ENCODE measurements at places on chromosomes 2 and 18. TPM values are rescaled to one million over a fixed set of nuclear protein-coding genes. Genes with fewer than 3 reads are reported as not detected.
A peak's percentile ranks its signal among the peaks of the same experiment; 100 is the strongest.

NTSR2 gene
- not detected for total RNA-seq

PIEZO2 gene
- total RNA-seq, result not detected

NT5DC4 gene
- total RNA-seq, result not detected

CERS6 gene
- 8.4 TPM for total RNA-seq

LINC00305 gene
- not detected for total RNA-seq

DCDC2C gene
- not detected for total RNA-seq

SULT1C4 gene
- not detected for total RNA-seq

CD8A gene
- 4.8 TPM for total RNA-seq

HAAO gene
- total RNA-seq, result 0.18 TPM

GRCh38 chr2:98830571-98831145, 99.7 kb upstream of the MGAT4A start:
- H3K27ac ChIP-seq, result no peak overlapping the region
- DNase-seq, result no peak
- H3K4me1 ChIP-seq, result peaks cover 66% of the 10 kb centered on the region
- no peaks in the 10 kb centered on the region for H3K36me3 ChIP-seq

DNA sequence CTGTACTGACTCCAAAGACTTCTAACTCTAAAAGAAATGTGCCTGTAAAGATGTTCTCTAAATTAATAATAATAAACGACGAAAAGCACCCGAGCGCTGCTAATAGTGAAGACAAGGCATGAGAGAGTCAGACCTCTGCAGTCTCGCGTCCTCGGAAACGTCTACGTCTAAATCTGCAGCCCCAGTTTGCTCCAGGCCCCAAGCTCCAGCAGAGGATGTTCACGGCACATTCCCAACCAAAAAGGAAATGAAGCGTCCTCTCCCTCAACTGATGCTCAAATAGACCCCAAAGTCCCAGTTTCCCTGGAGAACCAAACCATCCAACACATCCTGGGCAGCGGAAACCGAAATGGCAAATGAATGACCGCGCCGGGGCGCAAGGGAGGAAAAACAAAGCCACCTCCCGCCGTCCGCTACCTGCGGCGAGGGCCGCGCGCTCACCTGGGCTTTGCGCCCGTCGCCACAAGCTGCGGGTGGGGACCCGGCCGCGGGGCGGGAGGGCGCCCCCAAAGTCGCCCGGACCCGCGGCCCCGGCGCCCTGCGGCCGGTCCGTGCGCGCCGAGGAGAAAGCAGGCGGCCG, 47.1 kb upstream of the CCDC150 start:
- peak overlapping the region; percentile 67 for H3K4me3 ChIP-seq
- peaks cover 78% of the 10 kb centered on the region for H3K27me3 ChIP-seq

DNA sequence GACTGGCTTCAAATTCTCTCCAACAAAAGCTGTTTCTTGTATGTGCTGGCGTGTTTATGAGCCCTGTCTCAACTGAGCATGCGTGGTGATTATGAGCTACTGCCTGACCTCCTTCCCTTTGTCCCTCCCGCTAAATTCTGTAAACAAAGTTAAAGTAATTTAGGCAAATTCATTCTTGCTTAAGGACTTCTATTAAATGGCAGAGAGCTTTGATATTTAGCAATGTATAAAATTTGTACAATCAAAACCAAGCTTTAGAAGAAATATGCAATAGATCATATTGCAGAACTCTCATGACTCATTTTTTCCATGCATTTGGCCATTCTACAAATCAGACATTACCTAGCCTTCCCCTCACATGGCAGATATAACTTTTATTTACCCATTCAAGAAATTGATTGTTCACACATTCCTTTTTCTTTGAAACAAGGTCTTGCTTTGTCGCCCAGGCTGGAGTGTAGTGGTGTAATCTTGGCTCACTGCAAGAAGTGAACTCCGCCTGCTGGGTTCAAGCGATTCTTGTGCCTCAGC, 18.2 kb downstream of the IGFBP2 start:
- no peak overlapping the region for H3K27ac ChIP-seq
- H3K36me3 ChIP-seq, result no peaks in the 10 kb centered on the region
- peaks cover 11% of the 10 kb centered on the region for H3K27me3 ChIP-seq
- no peak overlapping the region for H3K4me3 ChIP-seq

DNA sequence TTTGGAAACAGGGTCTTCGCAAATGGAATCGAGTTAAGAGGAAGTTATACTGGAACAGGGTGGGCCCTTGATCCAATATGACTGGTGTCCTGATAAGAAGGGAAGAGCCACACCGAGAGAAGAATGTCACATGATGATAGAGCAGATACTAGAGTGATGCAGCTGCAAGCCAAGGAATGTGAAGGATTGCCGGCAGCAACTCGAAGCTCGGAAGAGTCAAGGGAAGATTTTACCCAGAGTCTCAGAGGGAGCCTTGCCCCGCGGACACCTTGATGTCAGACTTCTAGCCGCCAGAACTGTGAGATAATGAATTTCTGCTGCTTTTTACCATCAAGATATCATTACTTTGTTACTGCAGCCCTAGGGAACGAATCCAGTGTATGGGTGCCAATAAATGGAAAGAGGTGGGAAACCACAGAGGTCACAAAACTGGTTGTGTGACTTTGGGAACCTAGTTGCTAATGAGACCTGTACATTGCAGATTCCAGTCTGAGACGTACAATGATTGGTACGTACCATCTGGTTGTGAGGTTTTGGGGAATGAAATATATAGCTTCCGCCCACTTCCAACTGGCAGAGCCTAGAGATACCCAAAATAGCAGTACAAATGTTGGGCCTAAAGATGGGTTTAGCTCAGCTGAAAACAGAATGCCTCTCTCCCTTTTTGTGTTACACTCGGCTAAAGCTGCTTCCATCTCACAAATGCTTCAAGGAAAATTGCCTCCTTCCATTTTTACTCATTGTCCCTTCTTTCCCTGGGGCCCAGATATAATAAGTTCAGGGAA, 28.6 kb upstream of the VWA3B start:
- no peak for DNase-seq
- no peaks in the 10 kb centered on the region for H3K36me3 ChIP-seq
- no peaks in the 10 kb centered on the region for H3K4me1 ChIP-seq
- no peak overlapping the region for H3K4me3 ChIP-seq
- no peak overlapping the region for H3K27ac ChIP-seq

DNA sequence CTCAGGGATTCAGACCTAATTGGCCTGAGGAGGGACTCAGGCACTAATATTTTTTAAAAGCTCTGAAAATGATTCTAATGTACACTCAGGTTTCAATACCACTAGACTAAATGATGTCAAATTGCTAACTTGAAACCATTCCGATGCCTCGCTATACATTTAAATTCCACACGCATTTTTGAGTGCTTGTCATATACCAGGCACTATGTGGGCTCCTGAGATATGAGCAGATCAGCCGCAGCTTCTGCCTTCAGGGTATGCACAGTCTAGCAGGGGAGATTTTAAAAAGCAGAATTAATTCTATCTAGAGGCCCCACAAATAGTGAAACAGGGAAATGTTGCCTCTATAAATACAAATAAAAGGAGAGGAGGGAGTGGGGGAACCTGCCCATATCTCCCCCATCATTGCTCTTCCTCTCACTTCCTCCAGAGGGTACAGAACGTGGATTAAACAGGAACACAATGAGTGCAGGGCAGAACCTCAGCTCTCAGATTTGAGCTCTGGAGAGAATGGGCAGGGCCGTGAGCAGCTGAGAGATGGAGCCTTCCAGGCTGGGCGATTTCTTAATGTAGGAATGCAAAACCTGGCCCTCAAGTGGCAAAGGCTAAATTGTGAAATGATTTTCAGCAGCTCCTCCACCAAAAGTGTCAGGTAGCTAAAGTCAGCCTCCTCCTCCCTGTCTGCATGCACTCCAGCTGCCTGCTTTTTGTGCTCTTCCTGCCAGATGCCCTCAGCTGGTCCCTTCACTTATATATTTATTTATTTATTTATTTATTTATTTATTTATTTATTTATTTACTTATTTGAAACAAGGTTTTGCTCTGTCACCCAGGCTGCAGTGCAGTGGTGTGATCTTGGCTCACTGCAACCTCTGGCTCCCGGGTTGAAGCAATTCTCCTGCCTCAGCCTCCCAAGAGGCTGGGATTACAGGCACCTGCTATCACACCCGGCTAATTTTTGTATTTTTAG, 24.6 kb upstream of the LBH start:
- DNase-seq, result no peak
- no peak overlapping the region for H3K4me3 ChIP-seq
- H3K27me3 ChIP-seq, result no peaks in the 10 kb centered on the region
- no peak overlapping the region for H3K27ac ChIP-seq
- H3K4me1 ChIP-seq, result peaks cover 16% of the 10 kb centered on the region

- H3K36me3 ChIP-seq, result no peaks in the 10 kb centered on the region
- no peak overlapping the region for H3K4me3 ChIP-seq
- no peak for DNase-seq
- no peak overlapping the region for H3K27ac ChIP-seq
- H3K27me3 ChIP-seq, result peaks cover 43% of the 10 kb centered on the region
These were observed 26.6 kb downstream of the LRRFIP1 start for GRCh38 chr2:237653776-237654558.

GRCh38 chr2:142796161-142796560, 81.3 kb upstream of the KYNU start:
- no peak overlapping the region for H3K4me3 ChIP-seq
- no peaks in the 10 kb centered on the region for H3K27me3 ChIP-seq
- no peak overlapping the region for H3K27ac ChIP-seq
- no peak for DNase-seq

DNA sequence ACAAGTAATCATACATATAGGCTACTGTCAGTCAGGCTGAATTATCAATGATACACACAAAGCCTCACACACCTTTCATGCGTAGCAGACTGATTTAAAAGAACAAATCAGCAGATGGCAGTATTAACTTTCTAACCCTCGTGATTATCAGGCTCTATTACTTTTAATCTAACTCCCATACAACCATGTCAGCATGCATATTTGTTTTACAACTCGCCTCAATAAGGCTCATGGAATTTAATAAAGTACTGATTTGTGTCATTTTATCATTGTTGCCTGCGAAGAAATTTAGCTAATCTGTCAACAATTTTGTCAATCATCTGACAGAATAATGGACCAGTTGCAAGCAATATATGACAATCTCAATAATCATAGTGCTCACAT, 82.8 kb downstream of the SLC25A12 start:
- H3K4me3 ChIP-seq, result no peak overlapping the region
- DNase-seq, result no peak
- no peak overlapping the region for H3K27ac ChIP-seq
- H3K36me3 ChIP-seq, result peaks cover 28% of the 10 kb centered on the region

- peak overlapping the region; percentile 21 for H3K4me3 ChIP-seq
- H3K4me1 ChIP-seq, result peaks cover 44% of the 10 kb centered on the region
- no peak for DNase-seq
These were observed 130.1 kb downstream of the NFATC1 start for GRCh38 chr18:79525556-79526467.

GRCh38 chr18:31685097-31686082, 1.0 kb upstream of the B4GALT6 start:
- peaks cover 47% of the 10 kb centered on the region for H3K27me3 ChIP-seq
- peaks cover 14% of the 10 kb centered on the region for H3K4me1 ChIP-seq
- no peaks in the 10 kb centered on the region for H3K36me3 ChIP-seq
- peak overlapping the region; percentile 48 for H3K27ac ChIP-seq

DNA sequence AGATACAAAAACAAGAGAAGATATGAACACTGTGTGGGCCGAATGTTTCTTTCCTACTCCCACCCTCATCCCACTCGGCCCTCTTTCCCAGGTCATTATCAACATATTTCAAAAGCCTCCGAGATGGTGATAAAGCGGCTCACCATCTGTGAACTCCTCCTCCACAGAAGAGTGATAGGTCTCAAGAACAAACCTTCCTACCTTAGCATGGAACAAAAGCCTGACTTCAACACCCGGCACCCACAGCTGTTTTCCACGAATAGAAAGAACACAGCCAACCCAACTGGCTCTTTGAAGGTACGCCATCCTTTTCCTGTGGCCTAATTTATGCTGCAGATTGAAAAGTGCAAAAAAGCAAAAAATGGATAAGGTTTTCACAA, 28.8 kb downstream of the BCL2 start:
- H3K4me3 ChIP-seq, result peak overlapping the region; percentile 48
- H3K4me1 ChIP-seq, result peaks cover 62% of the 10 kb centered on the region
- H3K27ac ChIP-seq, result peak overlapping the region; percentile 77
- H3K36me3 ChIP-seq, result peaks cover 62% of the 10 kb centered on the region
- H3K27me3 ChIP-seq, result no peaks in the 10 kb centered on the region

DNA sequence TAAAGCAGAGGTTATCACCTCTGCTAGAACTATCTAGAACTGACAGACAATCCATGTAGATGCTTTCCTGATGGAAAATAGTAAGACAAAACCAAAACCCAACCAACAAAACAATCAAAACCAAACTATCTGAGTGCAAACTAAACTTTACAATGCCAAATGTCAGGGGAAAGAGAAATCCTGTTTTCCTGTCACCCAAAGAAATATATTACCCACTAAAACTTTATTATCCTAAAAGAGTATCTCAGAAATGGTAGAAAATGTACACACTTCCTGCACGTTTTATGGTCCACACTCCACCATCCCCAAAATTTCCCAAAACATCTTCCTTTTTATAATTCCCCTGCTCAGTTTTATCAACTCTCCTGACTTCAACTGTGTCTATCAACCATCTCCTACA, 29.9 kb downstream of the SP3 start:
- H3K4me3 ChIP-seq, result no peak overlapping the region
- H3K27me3 ChIP-seq, result no peaks in the 10 kb centered on the region
- DNase-seq, result no peak
- peaks cover 34% of the 10 kb centered on the region for H3K36me3 ChIP-seq

- no peak for DNase-seq
- H3K4me1 ChIP-seq, result peaks cover 2% of the 10 kb centered on the region
- H3K27ac ChIP-seq, result no peak overlapping the region
- H3K27me3 ChIP-seq, result no peaks in the 10 kb centered on the region
- H3K4me3 ChIP-seq, result no peak overlapping the region
These were observed 20.4 kb downstream of the EDAR start for GRCh38 chr2:108968619-108969018.

GRCh38 chr18:42290318-42291307, 335.6 kb downstream of the PIK3C3 start:
- H3K4me1 ChIP-seq, result no peaks in the 10 kb centered on the region
- DNase-seq, result no peak
- H3K36me3 ChIP-seq, result no peaks in the 10 kb centered on the region
- no peak overlapping the region for H3K27ac ChIP-seq

DNA sequence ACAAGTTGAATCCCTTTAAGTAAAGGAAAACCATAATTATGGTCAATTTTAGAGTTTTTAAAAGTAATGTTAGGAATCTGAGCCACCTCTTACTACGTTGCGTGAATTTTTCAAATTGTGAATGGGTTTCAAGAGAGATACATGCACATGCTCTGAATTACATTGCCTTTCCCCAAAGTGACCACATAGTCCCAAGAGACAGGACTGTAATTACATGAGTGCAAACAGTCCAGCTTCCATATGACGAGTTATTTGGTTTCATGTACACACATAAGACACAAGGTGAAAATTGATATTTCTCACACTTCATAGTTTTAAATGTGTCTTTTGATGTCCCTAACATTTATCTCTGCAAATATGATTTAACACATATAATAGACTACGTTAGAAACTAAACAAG, 850.8 kb downstream of the LRP1B start:
- H3K4me1 ChIP-seq, result no peaks in the 10 kb centered on the region
- no peak overlapping the region for H3K4me3 ChIP-seq
- no peaks in the 10 kb centered on the region for H3K36me3 ChIP-seq
- no peaks in the 10 kb centered on the region for H3K27me3 ChIP-seq
- no peak overlapping the region for H3K27ac ChIP-seq

Data from activated CD4-positive, alpha-beta memory T cell treated with anti-CD3 and anti-CD28 coated beads, Interleukin-2, amount 10 ng/mL, durations not matched to agents 7 days and 5 days (primary cell).